NCI-H526 treated with DMSO at 0.1 percent for 48 hours (cell line): ENCODE measurements at places on chromosomes 16 and 17.
A peak's percentile ranks its signal among the peaks of the same experiment; 100 is the strongest.

- DNase-seq = no peak
Observed at GRCh38 chr16:29920288-29921033, 5.6 kb downstream of the KCTD13 start.

DNA sequence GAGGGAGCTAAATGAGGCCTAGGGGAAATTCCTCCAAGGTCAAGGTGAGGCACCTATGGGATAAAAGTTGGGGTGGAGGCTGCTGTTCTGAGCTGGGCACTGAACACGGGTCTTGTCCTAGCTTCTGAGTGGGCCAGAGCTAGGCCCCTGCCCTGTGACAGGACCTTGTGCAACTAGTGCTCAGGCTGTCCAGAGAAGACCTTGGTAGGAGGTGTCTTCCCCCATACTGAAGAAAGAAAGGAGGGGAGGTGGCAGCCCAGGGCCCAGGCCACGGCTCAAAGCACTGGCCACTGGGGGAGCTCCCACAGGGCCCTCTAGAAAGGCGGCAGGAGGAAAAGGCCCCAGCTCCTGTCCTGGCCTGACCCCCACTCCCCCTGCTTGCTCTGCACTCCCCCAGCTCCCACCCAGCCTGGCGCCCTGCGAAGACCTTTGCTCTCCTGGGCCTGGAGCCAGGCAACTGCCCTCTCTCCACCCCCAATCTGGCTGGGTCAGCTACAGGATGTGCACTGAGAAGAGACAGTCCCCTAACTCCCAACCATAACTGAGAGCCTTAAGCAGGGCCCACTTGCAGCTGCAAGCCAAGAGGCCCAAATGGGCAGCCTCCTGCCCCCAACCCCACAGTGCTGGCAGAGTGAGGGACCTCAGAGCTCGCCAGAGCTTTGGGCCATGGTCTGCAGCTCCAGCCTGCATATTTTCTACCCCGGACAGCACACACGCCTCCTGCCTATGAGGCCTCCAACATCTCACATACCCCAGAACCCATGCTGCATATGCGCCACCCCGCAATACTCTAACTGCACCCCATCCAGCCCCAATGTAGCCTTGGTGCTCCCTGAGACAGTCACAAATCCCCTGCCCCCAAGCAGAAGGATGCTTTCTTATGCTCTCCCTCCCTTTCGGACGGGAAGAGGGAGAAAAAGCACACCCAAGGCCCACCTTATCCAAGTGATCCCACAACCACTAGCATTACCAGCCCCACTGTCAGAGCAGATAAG, 15.3 kb downstream of the HSD11B2 start:
- DNase-seq = no peak

GRCh38 chr17:73803964-73804435, 159.8 kb upstream of the SDK2 start:
- DNase-seq = no peak

DNA sequence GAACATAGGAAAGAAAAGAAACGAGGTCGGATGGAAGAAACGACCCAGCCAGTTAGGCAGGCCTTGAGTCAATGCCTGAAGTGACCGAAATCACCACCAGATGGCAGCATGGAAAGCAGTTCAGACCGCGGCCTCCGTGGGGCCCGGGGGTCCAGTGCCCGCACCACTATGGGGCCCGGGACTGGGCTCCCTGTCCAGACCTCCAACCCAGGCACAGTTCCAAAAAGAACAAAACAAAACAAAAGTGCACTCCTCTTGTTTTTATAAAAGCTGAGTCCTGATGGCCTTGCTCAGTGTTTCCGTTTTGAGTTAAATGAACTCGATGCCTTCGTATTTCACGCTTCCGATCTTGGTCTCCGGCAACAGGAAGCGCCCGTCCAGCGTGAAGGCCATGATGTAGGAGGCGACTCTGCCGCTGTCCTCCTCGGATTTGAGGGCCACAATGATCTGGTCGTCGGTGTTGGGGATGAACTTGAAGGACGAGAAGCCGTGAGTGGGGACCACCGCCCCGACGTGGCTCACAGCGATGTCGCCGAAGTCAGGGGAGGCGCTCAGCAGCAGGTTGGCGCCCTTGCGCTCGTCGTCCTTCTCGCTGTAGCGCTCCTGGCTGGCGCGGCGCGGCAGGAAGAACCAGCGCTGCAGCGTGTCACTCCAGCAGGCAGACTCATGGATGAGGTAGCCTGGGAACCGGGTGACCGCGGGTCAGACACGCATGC, 13.7 kb upstream of the LGALS3BP start:
- no peak for DNase-seq

DNA sequence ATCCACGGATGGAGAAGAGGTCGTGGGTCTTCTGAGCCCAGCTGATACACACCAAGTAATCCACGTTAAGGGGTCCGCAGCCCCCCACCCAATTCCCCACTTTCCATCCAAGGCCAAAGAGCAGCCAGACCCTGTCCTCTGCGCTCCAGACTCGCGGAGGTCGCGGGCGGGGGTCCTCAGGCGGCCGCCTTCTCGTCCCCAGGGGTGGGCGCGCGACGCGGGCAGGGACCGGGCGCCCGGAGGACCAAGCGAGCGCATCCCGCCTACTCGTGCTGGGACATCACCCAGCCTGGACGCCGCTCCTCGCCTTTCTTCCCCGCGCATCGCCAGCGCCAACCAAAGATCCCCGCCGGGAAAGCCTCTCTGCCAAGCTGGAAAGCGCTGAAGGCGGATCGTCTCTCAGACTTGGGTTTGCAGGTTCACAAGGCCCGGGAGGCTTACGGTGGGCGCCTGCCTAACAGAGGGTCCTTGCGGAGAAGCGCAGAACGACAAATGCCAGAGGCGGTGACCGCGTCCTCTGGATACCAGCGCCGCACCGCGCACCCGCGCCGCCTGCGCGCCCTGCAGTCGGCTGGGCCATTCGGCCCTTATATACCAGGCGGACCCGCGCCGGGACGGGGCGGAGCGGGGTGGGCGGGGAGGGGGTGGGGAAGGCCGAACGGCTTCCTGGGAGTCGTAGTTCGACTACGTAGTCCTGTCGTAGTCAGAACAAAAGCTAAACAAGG, 471.6 kb downstream of the SOX9 start:
- peak; percentile 62 for DNase-seq

- DNase-seq = no peak
Observed at GRCh38 chr17:19978209-19978802, 678 bp upstream of the AKAP10 start.

GRCh38 chr16:54373534-54374520, 87.2 kb upstream of the IRX3 start:
- DNase-seq = no peak

GRCh38 chr17:19001907-19002590, 2.5 kb downstream of the FAM83G start:
- DNase-seq = no peak

DNA sequence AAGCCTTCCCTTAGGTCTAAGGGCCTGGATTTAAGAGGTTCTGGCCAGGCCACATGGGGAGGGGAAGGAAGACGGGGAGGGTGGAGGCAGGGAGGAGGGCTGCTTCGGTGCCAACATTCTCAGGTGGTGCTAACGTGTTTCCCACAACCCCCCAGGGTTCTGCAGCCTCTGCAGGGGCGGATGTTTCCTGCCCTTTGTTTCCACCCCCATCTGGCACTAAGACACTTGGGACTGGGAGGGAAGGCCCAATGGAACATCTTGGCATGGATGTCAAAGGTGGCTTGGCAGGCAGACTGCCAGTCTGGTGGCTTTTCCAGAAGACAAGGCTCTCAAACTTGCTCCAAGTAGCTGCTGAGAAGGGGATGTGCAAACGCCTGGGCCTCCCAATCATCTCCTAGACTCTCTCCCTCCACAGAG, 12.7 kb downstream of the HIC1 start:
- DNase-seq = no peak
